ENCODE measurements at places on chromosomes 2 and 18. TPM values are rescaled to one million over a fixed set of nuclear protein-coding genes. Genes with fewer than 3 reads are reported as not detected.

The SPIRE1 gene
- 4.0 TPM for total RNA-seq

The MYL1 gene
- total RNA-seq: not detected

- no peak for DNase-seq
Measured at GRCh38 chr2:221572821-221573429, 821 bp upstream of the EPHA4 start.

The IL36A gene
- total RNA-seq: not detected

The HES6 gene
- 14.3 TPM for total RNA-seq

The HOXD8 gene
- total RNA-seq: not detected

Measured in B cell (primary cell).